ENCODE measurements at places on chromosomes 4 and X.

- DNase-seq = no peak
These were observed 49.5 kb downstream of the RGS12 start for GRCh38 chr4:3342182-3342854.

- DNase-seq = no peak
These were observed 187.3 kb upstream of the RASGEF1B start for GRCh38 chr4:81659051-81659450.

GRCh38 chrX:55007656-55008055 lies 7.5 kb downstream of the APEX2 start:
- DNase-seq = no peak

GRCh38 chr4:153817466-153817865 lies 28.6 kb upstream of the SFRP2 start:
- no peak for DNase-seq

- DNase-seq = no peak
These were observed 23.0 kb downstream of the GAB1 start for GRCh38 chr4:143359644-143360193.

GRCh38 chr4:139839403-139840031 lies 173.9 kb downstream of the MGST2 start:
- no peak for DNase-seq

GRCh38 chr4:71198958-71199357 lies 139.9 kb upstream of the SLC4A4 start:
- no peak for DNase-seq

GRCh38 chrX:19571711-19572110 lies 56.4 kb upstream of the MAP3K15 start:
- no peak for DNase-seq

DNA sequence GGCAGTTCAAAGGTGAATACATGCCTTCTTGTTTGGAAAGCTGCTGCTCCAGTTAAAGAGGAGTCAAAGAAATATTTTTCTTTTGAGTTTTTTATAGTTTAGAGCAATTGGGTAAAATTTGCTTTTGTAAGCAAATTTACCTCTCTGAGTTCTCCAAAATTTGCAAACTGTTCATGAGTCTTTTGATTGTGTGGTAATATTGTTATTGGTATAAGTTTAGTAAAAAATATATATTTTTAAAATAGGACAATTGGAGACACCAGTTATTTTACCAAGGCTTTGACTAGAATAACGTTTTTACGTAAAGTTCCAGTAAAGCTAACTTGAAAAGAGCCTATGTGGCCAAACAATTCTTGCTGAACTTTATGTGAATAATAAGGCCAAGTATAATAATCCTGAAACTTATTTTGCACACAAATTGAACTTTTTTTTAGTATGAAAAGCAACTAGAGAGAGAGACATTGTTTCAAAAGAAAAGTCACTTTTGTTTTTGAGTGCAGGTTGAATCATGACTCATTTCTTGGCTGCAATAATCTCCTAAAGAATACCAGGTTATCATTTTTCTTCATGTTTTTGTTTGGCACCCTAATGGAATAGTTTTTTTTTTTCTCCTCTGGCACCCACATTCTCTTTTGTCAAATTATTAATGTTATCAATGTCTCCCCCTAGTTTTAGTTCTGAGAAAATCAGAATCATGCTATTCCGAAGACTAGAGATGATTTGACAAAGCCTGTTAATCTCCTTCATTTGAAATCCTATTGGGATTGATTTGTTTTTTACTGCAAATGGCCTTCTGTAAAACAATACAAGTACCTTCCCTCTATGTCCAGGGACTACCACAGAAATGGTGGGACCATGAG lies 57.1 kb downstream of the UGT2B10 start:
- no peak for DNase-seq

GRCh38 chr4:139635966-139636365 lies 29.7 kb upstream of the MGST2 start:
- no peak for DNase-seq

GRCh38 chr4:41256131-41256739 lies 493 bp upstream of the UCHL1 start:
- DNase-seq = peak; percentile 35

GRCh38 chr4:103429283-103429682 lies 231.1 kb upstream of the CENPE start:
- no peak for DNase-seq

GRCh38 chr4:73257651-73258435 lies 755 bp downstream of the ANKRD17 start:
- peak; percentile 26 for DNase-seq

- DNase-seq = no peak
These were observed 514.7 kb upstream of the SPANXN1 start for GRCh38 chrX:144732588-144732987.

GRCh38 chr4:73311428-73311827 lies 52.8 kb upstream of the ANKRD17 start:
- no peak for DNase-seq

GRCh38 chrX:82813671-82814078 lies 694.4 kb upstream of the POU3F4 start:
- no peak for DNase-seq

DNA sequence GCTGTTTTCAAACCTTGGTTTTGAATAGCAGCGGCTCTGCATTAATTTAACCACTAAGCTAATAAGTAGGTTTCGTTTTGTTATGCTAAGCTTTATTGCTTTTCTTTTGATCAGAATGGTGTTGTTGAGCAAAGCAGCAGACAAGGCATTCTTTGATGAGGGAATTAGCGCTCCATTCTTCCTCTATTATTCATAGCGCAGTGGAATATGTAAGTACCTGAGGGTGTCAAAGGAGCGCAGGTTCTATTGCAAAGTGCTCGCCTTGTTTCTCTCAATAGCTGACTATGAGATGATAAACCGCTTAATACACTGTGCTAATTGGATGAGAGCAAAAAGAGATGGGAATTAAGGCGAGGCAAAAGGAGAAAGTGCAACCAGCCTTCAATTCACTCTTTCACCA lies 16.3 kb downstream of the ARX start:
- DNase-seq = no peak

- DNase-seq = peak; percentile 77
These were observed 46.7 kb downstream of the C4orf46 start for GRCh38 chr4:158624889-158625478.

DNA sequence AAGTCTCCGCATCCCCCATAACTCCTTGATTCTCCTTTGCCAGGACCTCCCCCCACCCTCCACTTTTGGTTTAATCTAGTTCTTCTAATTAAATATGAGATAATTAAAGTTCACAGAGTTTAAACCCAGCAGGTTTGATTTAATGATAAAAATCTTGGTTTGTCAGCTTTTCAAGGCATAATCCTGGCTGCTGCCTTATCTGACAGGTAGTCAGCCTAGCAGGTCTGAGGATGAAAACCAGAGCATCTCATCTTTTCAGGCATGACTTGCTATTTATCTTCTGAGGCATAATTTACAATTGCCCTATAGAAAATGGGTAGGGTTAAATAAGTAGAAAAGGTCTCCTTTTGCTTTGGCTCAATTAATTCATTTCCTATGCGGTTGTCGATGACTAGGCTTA lies 591.2 kb downstream of the RPA4 start:
- DNase-seq = no peak

- DNase-seq = no peak
These were observed 680.1 kb upstream of the GRIA3 start for GRCh38 chrX:122504026-122504425.

DNA sequence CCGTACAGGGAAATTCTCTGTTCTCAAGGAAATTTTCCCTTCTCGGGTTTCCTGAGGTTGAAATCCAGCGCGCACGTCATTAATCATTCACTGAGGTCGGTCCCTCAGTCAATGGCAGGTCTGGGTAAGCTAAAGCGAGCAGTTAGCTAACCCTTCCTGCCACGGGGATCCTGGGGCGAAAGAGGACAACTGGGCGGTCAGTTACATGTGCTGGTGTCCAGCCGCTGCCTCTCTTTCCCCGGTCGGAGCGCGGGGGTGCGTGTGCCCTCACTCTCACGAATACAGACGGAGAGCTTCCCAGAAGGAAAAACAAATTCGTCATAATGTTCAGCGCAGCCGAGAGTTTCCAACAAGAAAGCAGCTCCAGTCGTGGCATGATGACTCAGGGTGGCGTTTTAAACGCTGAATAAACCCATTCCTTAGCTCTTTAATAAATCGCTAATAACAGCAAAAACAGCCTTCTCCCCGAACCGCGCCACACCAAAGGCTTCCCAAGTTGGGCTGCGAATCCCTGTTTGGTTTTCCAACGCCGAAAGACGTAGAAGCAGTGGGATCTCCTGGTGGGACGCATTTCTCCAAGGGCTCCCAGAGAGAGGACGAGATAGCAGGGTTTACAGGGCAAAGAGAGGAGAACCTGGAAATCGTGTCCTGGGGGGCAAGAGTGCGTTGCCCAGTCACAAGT lies 752 bp upstream of the FGF5 start:
- DNase-seq = no peak

GRCh38 chr4:109552237-109552636 lies 7.8 kb upstream of the MCUB start:
- no peak for DNase-seq

DNA sequence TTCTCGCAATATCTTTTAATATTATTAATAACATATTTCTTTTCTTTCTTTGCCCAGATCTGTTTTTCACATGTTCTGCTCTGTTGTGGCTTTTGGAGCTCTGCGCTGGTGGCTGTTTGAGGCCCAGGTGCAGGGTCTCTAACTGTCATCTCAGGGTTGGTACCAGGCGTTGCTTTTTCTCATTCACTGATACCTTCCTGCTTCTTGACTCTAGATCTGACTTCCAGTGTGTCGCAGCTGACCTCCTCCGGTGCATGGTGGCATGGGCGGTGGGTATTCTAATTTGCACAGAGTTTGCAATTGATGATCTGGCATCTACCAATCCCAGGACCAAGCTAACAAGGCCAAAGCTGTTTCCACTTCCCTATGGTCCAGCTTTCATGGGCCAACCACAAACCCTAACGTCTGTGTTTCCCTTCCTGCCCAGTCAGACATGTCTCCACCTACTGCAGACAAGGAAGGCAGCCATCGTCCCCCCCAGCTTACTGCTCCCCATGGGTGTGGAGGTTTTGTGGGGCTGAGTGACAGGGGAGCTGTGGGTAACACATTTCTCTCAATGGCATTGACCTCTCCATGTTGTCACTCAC lies 25.2 kb downstream of the LETM1 start:
- DNase-seq = no peak

DNA sequence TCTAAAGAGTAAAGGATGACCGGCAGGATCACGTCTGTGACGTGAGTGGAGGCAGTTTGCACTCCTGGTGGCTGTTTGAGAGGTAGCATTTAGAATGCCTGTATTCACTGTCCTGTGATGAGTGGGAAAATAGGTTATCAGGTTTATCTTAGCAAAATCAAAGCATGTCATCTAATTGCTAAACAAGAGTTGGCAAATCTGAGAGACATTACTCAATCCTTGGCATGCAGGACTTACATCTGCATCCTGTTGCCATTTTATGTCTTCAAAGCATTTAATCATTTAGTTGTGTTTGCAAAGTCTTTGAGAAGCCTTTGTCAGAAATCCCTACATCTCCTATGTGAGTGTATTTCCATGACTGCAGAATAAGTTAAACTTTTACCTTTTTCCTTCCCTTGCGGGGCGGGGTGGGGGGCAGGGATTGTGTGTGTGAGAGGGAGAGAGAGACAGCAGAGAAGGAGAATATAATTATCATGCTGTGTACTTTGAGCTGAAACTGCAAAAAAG lies 41.4 kb upstream of the MSANTD1 start:
- DNase-seq = no peak

- DNase-seq = no peak
These were observed 62.2 kb upstream of the WDR1 start for GRCh38 chr4:10178763-10179162.

DNA sequence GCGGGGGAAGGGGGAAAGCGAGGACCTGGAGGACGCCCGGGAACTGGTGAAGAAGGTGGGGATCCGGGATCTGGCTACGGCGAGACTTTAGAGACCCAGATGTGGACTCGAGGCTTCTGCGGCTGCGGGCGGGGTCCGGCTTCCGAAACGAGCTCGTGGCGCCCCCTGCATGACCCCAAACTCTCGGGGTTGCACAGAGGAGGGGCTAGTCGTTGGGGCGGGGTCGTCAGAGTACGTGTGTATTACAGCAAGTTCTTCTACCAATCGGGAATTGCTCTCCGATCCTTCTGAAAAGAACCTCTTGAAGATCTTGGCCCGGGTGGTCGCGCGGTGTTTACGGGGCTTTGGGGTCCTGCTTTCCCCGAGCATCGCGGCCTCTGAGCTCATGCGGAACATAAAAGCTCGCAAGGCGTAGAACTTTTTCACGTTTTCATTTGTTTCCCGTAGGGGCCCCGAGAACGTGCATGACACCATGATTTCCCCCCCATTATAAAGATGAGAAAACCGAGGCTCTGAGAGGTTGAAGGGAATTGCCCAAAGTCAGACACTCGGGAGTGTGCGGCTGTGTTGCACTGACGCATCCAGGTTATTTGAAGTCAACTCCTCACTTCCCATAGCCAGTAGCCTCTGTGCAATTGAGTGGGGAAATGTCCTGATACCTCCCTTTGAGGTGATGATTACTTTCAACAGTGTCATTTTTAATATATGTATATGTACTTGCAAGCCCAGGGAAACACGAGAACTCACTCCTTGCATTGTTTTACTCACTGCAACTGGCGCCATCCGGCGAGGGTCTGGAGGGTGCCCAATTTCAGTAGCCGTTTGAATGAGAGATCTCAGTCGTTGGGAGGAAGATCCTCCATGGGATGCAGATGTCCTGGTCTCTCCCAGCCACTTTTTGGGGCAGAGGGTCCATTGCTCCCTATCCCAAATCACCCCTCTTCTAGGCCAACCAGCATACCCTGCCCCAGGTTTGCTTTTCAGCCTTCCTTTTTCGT lies at the start of gene BEND4:
Gene BEND4, minus strand, starts transcription at position 149 of the 998 bp plus-strand sequence. CDS start 512 bp downstream, outside the sequence.
- no peak for DNase-seq

GRCh38 chrX:128754130-128754529 lies 701.9 kb upstream of the ACTRT1 start:
- DNase-seq = no peak

- DNase-seq = no peak
These were observed 23.6 kb upstream of the GC start for GRCh38 chr4:71807469-71807868.

DNA sequence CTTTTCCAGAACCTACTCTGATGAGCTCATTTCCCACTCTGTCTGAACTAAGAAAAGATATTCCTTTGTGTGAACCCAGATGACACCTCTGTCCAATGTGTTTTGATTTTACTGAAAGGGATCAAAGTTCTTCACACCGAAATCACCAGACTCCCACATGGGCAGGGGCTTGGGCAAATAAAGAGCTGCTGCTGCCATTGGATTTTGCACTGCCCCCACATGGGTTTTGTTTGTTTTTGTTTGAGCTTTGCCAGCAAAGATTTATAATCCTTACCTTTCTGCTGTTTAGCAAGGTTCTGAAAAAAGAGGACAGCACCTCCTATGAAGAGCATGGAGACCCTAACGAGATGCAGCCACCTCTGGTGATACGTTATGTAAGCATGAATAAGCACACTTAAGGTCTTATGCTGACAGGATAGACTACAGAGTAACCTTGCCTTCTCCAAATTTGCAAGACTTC lies 44.3 kb downstream of the HSD17B13 start:
- DNase-seq = no peak

DNA sequence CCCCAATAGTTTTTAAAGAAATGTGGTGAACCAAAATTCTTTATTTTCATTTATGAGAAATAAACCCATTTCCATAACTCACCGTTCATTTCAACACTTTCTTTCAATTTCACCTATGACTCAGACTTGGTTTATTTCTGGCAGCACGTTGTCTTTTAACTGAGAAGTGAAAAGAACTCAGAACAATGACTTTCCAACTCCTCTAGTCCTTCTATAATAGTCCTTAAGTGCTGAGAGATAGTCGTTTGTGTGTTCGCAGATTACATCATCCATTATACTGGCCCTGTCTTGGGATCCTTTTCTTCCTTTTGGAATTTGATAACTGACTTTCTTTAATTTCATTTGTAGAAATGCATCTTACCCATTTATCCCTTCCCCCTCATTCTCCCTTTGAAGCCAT lies 113.6 kb downstream of the GLUD2 start:
- no peak for DNase-seq

- DNase-seq = no peak
These were observed 329.6 kb downstream of the RAPGEF2 start for GRCh38 chr4:159432436-159432835.
